Erythroblast (primary cell): ENCODE measurements at places on chromosomes 11 and 22.

- DNase-seq, result no peak
These were observed 2.2 kb downstream of the APOA1 start for GRCh38 chr11:116835042-116835772.

DNA sequence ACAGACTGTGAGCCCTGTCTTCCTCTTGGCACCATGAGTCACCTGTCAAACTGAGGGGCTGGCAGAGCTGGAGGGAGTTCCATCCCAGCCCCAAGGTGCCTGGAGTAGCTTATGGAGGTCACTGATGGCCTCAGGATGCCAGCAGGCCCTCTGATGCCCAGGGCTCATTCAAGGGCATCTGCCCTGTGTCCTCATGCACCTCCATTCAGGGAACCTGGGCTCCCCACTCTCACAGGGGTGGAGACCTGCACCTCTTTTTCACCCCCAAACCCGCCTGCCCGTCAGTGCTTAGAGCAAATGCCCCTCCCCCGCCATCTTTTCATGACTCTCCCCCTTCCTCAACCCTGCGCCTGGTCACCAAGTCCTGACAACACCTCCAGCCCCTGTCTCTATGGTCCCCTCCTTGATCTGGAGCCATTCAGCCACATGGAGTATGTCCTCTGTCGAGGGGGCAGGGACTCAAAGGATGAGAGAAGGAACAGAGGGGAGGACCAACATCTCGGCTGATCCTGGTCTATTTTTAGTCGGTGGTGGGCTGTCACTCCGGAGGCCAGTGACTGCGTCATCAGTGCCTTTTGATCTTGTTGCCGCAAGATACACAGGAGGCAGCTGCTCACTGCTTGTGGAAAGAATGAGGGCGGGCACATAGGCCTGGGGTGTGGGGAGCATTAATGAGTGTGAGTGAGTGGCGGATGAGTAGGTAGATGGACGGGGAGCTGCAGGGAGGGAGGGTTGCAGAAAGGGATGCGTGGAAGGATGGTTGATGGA, 72.2 kb downstream of the CDKN1C start:
- DNase-seq, result no peak

DNA sequence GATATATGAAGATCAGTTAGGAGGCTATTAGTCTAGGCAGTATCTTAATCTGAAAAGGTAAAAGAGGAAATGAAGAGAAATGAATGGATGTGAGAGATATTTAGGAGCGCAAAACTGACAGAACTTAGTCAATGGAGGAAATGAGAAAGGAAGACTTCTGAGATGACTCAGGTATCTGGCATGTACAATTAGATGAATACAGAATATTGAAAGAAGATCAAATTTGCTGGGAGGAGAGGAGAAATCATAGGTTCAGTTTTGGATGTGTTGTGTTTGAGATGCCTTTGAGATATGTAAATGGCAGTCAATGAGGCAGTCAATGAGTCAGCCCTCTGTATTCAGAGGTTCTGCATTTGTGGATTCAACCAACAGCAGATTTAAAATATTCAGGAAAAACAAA, 42.9 kb upstream of the GAB2 start:
- DNase-seq, result no peak

GRCh38 chr11:2266586-2267305, 3.6 kb downstream of the ASCL2 start:
- no peak for DNase-seq

DNA sequence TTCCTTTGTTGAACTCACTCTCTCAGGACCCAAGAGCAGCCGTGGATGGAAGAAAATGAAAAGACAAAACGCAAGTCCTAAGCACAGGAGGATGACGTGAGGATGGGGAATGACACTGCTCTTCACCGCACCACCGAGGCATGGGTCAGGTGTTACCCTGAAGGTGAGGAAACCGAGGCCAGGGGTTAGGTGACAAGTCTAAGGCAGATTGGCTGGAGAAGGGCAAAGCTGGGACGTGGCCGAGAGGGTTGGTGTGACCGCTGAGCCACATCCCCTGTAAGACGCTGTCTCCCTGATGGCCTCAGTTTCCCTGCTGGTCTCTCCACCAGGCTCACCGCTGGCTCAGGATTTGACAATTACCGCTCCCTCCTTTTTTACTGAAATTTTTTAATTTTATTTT, 284.4 kb downstream of the CTTN start:
- DNase-seq, result no peak

- DNase-seq, result no peak
These were observed 1.4 kb downstream of the GNB1L start for GRCh38 chr22:19853058-19853878.

DNA sequence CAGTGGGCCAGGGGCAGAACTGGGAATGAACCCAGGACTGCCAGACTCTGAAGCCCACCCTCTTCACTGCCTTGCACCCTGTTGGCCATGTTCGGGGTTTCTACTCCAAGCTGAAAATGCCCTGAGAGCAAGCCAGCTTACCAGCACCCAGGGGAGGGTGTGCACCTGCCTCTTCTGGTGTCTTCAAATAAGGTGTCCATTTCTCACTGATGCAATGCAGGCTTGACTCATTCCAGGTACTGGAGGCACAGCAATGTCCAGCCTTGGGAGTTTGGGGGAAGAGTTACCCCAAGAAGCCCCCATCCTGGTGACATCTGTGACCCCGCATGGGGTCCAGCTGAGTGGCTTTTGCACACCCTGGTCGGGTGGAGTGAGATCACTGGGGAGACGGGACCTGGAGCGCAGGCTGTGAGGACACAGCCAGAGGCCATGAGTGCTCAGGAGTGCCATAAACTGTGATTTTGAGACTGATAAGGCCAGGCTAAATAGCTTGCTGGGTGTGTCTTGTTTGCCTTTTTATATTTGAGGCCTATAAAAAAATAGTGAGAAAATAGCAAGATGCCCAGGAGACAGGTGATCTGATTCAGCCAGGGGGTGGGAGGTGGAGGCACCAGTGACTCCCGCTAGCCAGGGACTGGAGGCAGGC, 4.6 kb upstream of the CERK start:
- DNase-seq, result no peak

DNA sequence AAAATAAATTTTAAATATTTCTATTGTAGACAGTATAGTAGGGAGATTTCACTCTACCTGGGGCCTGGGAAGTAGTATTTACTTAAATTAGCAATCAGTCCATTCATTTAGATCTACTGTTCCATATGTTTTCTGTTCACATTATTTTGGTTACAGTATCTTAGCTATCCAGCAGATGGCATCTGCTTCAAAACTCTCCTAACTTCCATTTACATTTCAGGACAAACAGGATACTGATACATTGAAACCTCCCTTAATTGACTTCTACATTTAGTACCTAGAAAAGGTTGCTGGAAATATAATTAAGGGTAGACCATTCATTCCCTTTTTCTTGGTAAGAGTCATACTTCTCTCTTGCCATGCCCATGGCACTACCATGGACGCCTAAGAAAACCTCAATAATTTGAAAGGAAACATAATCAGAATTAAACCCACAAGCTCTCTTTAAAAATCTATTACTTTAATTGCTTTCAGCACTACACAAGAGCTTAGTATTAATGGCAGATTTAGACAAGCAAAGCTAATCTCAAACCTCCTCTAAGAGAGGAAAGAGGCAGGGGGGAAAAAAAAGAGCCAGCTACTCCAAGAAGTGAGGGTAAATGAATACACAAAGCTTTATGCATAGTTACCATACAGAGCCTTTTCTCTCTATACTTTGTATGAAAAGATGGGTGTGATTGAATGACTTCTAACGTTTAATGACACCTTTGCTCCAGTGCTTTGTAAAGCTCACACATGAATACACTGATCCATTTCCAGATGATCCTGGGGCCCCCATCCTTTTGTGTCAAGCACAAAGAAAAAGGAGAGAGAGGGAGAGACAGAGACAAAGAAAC, 131.2 kb upstream of the MTMR2 start:
- peak; percentile 36 for DNase-seq

GRCh38 chr11:96204721-96205459, 138.1 kb downstream of the MAML2 start:
- DNase-seq, result peak; percentile 3

- no peak for DNase-seq
These were observed 25.7 kb upstream of the TMPRSS4 start for GRCh38 chr11:118051136-118051610.

- no peak for DNase-seq
These were observed 3.8 kb downstream of the GAS2L1 start for GRCh38 chr22:29310065-29310862.

- DNase-seq, result peak; percentile 81
These were observed 612 bp downstream of the GTSE1 start for GRCh38 chr22:46297151-46297812.

DNA sequence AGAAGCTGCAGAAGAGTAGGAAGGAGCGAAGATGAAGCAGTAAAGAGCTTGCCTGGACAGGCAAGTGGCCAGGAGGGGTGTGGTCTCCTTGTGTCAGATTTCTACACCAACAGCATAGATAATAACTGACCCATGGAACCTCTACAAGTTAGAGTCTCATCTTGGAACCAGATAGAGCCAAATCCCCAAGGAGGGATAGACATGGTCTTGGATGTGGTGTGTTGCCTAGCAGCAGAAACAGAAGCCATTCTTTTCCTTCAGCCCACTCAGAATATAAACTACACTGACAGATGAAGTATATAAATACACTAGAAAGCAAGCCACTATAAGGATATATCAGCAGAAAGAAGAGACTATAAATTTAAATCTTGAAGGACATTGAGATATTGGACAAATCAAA, 4.3 kb upstream of the CARD16 start:
- no peak for DNase-seq

- no peak for DNase-seq
These were observed 12.9 kb upstream of the XKR3 start for GRCh38 chr22:16838073-16838472.

GRCh38 chr11:61065955-61066638, 36.2 kb upstream of the CD5 start:
- DNase-seq, result no peak

- no peak for DNase-seq
These were observed 126.1 kb downstream of the LRRC4C start for GRCh38 chr11:41333357-41333756.

- no peak for DNase-seq
These were observed 26.7 kb downstream of the SERGEF start for GRCh38 chr11:17986007-17986710.
